ENCODE measurements at places on chromosomes 1 and 21. TPM values are rescaled to one million over a fixed set of nuclear protein-coding genes. Genes with fewer than 3 reads are reported as not detected.

The SPRR5 gene
- total RNA-seq = not detected

The ZSCAN20 gene
- 2.7 TPM for total RNA-seq

The VWA5B1 gene
- not detected for total RNA-seq

The KMO gene
- 0.35 TPM for total RNA-seq

The CSDE1 gene
- 328 TPM for total RNA-seq

The CFHR4 gene
- not detected for total RNA-seq

The A3GALT2 gene
- total RNA-seq = not detected

The MAEL gene
- not detected for total RNA-seq

The AK5 gene
- not detected for total RNA-seq

The HAO2 gene
- total RNA-seq = not detected

The SLC45A1 gene
- 0.92 TPM for total RNA-seq

The OR2L13 gene
- not detected for total RNA-seq

The CKS1B gene
- 585 TPM for total RNA-seq

The KRTAP19-3 gene
- total RNA-seq = not detected

The SH2D5 gene
- total RNA-seq = 0.87 TPM

The MTF2 gene
- 14.0 TPM for total RNA-seq

The AZIN2 gene
- total RNA-seq = 1.6 TPM

The LCE6A gene
- total RNA-seq = not detected

The CD48 gene
- total RNA-seq = not detected

The TARDBP gene
- 35.2 TPM for total RNA-seq

The SLC22A15 gene
- total RNA-seq = 0.14 TPM

The IL12RB2 gene
- not detected for total RNA-seq

The ZYG11B gene
- 12.6 TPM for total RNA-seq

The PDPN gene
- not detected for total RNA-seq

The ADORA1 gene
- 0.17 TPM for total RNA-seq

The ASPM gene
- 67.7 TPM for total RNA-seq

The KPRP gene
- not detected for total RNA-seq

The EFCAB14 gene
- 41.2 TPM for total RNA-seq

The SLC35F3 gene
- total RNA-seq = 2.5 TPM

The PAPPA2 gene
- total RNA-seq = 28.5 TPM

The SOX13 gene
- 6.6 TPM for total RNA-seq

The RHD gene
- not detected for total RNA-seq

The UBIAD1 gene
- total RNA-seq = 13.6 TPM

The SERPINC1 gene
- total RNA-seq = not detected

The AIM2 gene
- total RNA-seq = not detected

The PLD5 gene
- not detected for total RNA-seq

The FGGY gene
- 6.3 TPM for total RNA-seq

The SPRR3 gene
- not detected for total RNA-seq

The IRF6 gene
- 0.10 TPM for total RNA-seq

All from NCI-H460 (cell line).